Muscle of back (tissue), 13 donors: ENCODE measurements at places on chromosomes 3 and 15.

GRCh38 chr15:101545548-101546505 lies 56.3 kb upstream of the PCSK6 start:
- DNase-seq: no peak

DNA sequence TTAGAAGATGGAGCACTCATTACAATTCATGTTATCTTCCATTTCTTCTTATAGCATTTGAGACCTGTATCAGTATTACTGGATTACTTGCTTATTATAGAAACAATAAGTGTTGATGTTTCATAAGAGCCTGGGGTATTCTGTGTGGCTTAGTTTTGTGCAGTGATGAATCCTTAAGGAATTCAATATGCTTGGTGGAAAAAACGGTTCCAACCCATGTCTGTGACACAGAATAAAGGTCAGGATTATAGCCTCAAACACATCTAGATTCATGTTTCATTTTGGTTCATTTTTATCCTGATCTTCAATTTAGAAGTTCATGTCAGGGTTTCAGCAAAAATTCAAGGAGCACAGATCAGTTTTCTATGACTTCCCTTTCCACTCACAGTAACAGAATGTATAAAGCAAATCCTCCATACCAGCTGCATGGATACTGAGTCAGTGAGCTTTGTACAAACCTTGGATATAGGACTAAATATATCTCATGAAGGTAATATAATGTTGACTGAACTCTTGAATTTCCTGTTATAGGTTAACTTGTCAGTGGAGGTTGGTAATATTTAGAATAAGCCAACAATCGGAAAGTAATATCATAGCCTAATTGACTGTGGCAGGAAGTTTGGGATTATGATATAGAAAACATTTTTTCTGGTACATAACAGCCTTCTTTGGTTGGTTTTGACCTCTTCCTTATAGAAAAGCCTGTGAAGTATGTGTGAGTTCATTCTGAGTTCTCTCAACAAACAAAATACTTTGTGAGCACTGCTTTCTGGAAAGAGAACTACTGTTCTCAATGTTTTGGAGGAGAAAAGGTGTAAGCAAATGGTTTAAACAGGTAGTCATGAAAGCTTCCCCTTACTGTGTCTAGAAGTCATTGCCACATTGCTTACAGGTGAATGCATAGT lies 218.2 kb upstream of the TPM1 start:
- DNase-seq: no peak

GRCh38 chr3:125316949-125317348 lies 58.2 kb downstream of the ZNF148 start:
- DNase-seq: no peak

- no peak for DNase-seq
Observed at GRCh38 chr3:147424581-147425387, 15.6 kb downstream of the ZIC1 start.

DNA sequence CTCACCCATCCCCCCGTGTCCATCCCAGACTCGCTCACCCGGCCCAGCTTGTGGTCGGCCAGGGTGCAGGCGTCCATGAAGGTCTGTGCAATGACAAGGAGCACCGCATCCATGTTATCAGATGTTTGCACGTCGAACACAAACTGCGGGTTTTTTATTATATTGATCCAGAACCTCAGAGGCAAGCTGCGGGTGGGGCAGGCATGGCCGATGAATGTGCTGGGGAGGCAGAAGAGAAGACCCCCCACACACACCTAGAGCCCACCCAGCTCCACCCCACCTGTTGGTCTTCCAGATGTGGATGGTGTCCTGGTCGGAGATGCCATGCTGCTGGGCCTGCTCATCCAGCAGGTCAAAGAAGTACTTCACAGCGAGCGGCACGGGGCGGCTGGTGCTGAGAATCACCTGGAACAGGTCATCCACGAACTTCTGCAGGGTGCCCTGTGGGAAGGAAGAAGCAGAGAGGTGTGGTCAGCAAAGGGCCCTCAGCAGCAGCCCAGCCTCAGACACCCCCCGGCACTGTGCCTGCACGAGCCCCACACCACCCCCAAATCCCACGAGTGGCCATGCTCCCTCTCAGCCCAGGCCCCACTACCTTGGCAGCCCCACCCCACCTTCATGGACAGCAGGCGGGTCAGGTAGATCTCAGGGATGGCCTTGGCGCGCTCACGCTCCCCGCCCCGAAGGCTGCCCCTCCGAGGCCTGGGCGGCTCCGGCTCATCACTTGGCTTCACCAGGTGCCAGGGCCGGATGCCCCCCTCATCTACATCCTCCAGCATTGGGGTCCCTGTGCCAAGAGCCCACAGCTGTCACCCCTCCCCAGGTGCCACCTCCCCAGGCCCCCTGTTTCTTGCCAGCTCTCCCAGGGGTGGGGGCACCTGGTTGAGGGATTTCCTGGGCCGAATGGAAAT lies 20.3 kb downstream of the PLXNB1 start:
- DNase-seq: no peak

DNA sequence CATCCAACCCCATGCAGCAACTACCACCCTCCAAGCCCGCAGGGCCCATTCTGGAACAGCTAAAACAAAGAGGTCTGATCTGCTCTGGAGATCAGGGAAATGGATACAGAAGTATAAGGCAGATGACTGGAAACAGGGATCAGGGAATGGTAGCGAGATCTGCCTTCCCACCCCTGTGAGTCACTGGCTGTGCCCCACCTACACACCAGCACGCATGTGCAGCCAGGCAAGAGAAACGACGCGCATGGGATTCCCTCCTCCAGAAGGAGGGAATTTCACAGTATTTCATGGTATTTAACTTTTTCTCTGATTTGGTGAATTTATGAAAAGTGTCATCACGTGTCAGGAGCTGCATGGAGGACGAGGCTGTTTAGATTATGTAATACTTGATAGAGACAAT lies 116.7 kb downstream of the ARRDC4 start:
- no peak for DNase-seq

GRCh38 chr3:118781232-118781631 lies 253.4 kb downstream of the IGSF11 start:
- no peak for DNase-seq

DNA sequence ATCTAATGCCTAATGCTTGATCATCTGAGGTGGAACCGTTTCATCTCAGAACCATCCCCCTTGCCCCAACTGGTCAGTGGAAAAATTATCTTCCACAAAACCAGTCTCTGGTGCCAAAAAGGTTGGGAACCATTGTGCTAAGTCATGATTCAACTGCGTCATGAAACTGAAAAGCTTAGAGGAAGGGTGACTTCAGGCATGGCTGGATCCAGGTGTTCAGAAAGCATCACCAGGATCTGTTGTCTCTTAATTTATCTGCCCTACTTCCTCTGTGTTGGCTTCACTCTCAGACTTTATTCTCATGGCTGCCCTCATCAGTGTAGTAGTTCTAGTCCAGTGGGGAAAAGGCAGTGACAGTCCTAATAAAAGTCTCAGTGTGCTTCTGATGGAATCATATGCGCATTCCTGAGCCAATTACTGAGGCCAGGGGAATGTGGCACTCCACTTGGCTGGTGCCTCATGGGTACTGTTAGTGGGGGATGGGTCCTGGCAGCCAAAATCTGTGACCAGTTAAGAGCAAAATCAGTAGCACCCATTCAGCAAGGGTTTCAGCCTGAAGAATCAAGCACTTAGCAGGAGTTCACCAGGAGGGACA lies 110.3 kb downstream of the WNT5A start:
- DNase-seq: no peak

DNA sequence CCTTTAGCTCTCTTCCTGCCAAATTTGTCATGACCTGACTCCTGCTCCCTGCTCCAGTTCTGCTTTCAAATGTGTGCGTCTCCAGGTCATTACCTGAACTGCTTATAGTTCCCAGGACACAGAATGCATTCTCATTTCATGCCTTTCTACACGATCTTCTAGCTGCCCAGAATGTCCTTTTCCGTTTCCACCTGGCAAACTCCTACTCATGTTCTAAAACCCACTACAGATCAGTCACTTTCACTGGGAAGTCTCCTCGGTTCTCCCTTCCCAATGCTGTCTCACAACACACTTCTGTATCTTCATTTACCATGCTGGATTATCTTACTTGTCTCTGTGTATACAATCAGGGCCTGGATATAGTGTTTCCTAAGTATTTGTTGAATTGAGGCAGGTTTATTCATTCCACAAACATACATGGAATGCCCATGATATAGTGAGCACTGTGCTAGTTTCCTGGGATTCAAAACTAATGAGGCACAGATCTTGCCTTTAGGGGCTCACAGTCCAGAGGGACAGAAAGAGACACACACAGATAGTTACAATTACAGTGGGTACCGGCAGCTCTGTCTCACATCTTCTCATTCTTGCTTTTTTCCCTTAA lies 1.6 kb upstream of the NOX5 start:
- no peak for DNase-seq

DNA sequence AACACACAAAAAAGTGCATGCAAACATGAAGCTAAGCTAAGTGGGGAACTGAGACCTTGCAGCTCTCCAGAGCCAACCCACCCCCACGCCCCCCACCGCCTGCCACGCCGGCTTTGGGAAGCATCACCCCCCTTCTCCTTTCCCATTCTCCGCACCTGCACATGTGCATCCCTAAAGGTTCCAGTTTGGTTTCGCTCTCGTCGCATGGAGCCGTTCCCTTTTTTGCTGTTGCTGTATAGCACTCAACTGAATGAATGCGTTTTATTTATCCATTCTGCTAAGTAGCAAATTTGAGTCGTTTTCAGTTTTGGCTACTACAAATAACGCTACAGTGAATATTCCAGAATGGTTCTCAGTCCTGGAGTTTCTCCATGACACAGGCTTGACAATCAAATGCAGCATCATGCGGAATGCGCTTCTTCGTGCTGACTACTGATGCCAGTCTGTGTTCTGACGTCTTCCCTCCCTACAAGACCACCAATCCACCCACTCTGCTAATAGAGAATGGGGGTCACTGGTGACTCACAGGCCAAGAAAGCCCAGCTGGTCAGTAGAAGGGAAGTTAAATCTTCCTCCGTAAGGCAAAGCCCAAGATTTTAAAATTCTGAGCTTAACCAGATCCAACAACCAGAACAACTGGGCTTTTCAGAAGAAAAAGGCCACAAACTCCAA lies 115.3 kb downstream of the XXYLT1 start:
- no peak for DNase-seq

GRCh38 chr3:129689036-129689435 lies 82.6 kb upstream of the PLXND1 start:
- DNase-seq: no peak

DNA sequence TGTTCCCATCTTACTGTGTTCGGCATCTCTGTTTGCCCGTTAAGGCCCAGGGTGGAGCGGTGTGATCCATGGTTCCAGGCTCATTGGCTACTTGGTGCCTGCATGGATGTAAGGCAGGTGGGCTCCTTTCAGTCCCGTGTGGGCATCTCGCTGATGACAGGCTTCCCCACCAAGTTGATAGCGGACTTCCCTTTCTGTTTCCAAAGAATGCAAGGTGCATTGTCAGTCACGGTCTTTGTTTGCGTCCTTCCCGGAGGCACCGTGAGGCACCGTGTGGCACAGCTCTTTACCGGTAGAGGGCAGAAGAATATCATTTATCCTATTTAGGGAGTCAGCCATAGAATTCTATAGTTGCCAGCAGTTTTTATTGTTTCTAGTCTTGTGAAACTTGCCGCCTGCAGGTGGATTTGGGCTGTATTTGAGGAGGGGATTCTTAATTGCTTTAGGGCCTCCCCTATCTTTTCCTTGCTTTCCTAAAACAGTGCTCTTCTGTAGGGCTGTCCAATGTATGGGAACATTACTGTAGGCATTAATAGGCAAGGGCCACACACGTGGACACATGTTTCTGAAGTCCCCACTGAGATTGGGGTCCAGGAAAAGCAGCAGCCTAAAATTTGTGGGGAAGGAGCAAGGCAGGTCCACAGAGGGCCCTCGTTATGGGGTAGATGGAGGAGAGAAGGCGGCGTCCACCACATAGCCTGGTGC lies 244.1 kb downstream of the SLCO3A1 start:
- DNase-seq: peak; percentile 78

- DNase-seq: no peak
Observed at GRCh38 chr3:64225695-64226499, 631 bp upstream of the PRICKLE2 start.

GRCh38 chr3:42377681-42378080 lies 32.7 kb downstream of the LYZL4 start:
- no peak for DNase-seq

GRCh38 chr15:101646672-101647071 lies 5.5 kb downstream of the TM2D3 start:
- no peak for DNase-seq

DNA sequence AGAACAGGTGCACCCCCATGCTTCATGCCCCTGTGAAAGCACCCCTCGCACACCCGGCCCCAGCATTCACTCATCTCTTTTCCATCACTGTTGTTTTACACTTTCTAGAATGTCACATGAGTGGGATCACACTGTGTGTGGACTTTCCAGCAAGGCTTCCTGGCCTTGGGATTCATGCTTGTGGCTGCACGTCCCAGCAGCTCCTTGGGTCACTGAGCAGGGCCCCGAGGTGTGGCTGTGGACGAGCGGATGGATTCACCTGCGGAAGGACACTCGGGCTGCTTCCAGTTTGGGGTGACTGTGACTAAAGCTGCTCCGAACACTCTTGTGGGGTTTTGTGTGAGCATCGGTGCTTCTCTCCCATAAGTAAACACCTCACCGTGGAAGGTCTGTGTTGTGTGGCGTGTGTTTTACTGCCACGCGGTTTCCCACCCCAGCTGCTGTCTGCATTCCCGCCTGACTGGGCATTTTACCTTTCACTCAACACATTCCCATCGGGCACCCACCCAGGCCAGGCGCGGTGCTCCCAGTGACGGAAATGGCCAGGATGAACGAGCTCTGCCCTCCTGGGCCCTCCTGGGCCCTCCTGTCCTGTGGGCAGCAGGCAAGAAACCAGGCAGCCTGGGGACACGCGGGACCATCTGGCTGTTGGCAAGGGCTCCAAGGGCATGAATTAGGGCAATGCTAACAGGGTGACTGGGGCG lies 41.4 kb downstream of the DNAJB8 start:
- DNase-seq: no peak

GRCh38 chr15:79160211-79160610 lies 69.6 kb upstream of the RASGRF1 start:
- no peak for DNase-seq

- DNase-seq: no peak
Observed at GRCh38 chr15:61275451-61275850, 46.3 kb upstream of the RORA start.

- no peak for DNase-seq
Observed at GRCh38 chr3:61793056-61793455, 231.7 kb downstream of the PTPRG start.

- no peak for DNase-seq
Observed at GRCh38 chr15:101483462-101483861, 6.0 kb downstream of the PCSK6 start.

DNA sequence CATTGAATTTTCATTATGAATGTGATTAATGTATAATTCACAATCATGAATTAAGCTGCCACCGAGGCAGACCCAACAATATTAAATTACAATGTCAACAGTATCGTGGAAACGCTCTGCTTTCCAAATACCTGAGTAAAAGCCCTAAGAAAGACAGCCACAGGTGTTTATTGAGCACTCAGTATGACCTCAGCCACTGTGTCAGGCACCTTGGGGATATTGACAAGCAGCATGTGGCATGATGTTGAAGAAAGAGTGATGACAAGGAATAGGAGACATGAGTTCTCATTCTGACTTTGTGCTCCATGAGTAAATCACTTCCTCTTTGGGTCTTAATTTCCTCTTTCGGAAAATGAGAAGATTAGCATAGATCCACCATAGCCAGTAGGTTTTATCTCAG lies 12.8 kb downstream of the C2CD4A start:
- DNase-seq: no peak
